Thyroid gland (tissue), 4 donors: ENCODE measurements at places on chromosomes 11 and 22.

DNA sequence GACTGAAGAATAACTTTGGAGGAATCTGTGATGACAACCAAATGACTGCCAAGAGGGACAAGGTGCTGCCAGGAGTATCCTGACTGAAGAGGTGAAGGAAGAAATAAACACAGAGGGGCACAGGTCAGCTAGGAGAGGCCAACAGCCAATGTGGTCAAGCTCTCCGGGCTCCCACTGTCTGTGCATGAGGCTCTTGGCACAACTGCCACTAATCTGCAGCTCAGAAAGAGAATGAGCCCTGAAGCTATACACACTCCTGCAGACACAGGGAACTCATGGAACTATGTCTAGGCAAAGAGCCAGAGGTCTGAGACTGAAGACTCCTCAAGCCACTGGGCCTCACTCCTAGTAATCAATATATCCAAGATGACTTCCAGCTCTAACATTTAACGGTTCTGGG, 7.0 kb downstream of the THRSP start:
- DNase-seq = peak; percentile 74

DNA sequence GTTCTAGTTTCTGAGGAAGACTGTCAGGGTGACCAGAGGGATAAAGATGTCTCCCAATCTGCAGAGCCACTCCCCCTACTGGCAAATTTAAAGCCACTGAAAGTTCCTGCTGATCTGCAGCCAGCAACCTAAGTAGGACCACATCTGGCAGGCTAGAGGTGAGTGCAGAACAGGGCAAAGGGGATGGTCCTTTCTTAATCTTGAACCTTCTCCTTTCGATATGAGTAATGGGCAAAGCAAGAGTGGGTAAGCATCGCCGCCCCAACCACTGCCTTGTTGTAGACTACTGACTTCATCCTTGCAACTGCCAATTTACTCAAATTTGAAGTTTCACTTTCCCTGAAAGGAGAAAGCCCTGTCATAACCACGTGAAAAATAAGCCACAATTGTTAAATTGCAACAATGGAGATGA, 30.7 kb downstream of the SCUBE2 start:
- DNase-seq = no peak

GRCh38 chr11:121929581-121929980, 186.4 kb downstream of the BLID start:
- peak; percentile 86 for DNase-seq

DNA sequence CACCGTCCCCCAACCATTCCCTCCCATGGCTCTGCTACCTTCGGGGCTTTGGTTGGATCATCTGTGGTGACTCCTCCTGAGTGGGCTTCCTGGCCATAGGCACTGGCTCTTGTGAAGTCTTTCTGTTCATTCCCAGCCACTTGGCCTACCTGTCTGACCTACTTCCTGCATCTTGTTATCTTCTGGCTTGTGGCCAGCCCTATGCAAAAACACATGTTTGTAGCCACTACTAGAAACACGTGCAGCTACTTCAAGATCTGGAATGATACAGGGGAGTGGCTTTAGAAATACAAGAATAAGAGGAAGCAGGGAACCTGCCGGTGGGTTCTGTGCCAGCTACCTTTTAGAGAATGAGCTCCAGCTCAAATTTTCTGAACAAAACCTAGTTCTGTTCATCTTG, 20.9 kb downstream of the RCOR2 start:
- peak; percentile 86 for DNase-seq

GRCh38 chr22:32410459-32410858, 1.6 kb downstream of the RTCB start:
- no peak for DNase-seq

DNA sequence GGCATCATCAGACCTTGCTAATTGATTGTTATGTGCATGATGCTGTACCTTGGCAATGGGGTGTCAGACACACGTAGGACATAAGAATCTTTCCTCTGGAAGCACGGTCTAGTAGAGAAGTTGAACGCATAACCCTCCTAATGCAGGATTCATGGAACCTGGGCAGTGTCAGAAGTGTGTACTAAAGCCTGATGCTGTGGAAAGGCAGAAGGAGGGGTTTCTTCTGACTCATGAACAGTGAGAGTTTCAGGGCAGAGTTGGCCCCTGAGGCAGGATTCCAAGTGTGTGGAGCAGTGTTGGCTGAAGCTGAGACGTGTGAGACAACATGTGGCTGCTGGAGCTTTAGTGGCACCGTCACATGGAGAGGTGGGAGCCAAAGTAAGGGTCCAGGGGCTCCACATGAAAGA, 3.5 kb downstream of the PANX1 start:
- no peak for DNase-seq

- no peak for DNase-seq
These were observed 123.3 kb downstream of the PAX6 start for GRCh38 chr11:31687861-31688260.

DNA sequence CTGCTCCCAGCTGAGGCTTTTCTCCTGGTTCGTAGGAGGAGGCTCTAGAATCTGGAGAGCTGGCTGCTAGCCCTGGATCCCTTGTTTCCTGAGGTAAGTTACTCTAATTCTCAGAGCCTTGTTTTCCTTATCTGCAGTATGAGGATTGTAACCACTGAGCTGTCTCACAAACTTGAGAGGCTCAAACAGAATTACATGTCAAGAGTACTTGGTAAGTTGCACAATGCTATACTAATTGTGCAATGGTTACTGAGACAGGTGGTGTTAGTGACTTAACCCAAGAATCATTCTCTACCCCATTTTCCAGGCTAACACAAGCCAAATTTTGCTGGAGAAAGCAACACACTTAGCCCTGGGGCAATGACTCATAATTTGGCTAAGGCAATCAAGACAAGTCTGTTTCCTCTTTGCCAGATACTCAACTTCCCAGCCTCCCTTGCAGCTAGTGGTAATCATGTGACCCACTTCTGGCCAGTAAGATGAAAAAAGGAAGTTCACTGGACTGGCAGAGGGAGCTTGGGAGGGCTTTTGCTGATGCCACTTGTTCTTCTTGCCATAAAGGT, 348.0 kb downstream of the TENM4 start:
- DNase-seq = peak; percentile 56

DNA sequence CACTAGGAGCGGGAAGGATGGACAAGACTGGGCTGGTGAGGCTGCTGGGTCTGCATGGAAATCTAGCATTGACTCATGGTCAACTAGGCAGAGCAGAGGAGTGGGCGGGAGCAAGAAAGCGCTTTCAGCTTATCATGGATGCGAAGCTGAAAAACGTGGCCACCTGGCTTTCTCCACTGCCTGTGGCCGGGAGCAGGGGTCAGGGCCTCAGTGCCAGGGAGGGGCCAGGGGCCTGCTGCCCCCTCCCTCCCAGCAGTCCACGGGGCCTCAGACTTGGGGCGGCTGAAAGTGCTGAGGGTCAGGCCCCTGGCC, 45.5 kb downstream of the ALX4 start:
- no peak for DNase-seq

GRCh38 chr11:131378931-131379330, 8.5 kb downstream of the NTM start:
- no peak for DNase-seq

DNA sequence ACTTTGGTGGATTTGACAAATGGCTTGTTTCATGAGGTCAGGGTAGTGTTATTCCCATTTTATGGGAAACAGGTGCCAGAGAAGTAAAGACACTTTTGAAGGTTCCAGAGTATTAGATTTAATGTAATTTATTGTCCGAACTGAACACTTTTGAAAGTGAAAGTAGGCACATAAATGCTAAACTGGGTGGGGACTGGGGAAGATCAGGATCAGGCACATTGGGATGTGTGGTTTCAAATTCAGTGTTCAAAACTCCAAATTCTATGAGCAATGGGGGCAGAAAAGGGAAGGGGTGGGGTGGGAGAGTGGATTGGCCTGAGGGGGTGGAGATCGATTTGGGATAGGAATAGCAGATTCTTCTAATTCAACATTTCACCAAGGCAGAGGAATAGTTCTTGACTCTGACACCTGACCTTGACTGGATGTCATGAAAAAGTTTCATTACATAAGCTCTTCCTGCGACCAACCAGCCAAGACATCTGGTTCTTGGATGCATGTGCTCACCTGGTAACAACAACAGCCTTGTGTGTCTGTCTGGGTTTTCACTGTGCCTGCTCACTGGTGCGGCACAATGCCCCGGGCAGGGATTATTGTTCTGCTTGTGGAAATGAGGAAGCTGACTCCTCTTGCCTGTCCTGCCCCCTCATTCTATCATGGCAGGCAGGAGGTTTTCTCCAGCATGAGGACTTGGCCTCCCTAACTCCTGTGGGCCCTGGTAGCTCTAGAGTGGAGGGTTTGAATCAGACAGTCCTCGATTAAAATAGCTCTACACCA, 10.8 kb downstream of the PPFIBP2 start:
- DNase-seq = peak; percentile 85

DNA sequence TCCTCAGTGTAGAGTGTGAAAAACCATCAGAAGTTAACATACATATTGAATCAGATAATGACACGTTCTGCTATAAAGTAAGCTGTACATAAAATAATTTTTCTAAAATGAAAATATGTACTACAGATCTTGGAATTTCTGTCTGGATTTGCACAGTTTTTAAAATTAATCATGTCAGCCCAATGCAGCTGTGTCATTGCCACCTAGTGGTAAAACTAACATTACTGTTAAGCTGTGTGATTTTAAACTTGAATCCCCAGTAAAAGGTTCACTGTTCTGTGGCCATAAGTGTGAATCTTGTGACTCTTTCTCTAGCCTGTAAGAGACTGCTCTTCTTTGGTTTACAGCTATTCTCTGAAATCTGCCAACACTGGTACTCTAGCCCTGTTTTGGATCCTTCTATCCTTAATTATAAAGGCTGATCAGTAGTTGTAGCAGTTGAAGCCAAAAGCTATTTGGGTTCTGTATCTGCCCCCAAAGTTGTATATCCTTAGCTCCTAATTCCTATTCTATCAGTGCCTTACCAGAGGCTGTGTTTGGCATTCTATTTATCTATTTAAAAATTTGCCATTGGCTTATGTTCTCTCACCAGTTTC, 4.0 kb downstream of the JRKL start:
- DNase-seq = no peak

DNA sequence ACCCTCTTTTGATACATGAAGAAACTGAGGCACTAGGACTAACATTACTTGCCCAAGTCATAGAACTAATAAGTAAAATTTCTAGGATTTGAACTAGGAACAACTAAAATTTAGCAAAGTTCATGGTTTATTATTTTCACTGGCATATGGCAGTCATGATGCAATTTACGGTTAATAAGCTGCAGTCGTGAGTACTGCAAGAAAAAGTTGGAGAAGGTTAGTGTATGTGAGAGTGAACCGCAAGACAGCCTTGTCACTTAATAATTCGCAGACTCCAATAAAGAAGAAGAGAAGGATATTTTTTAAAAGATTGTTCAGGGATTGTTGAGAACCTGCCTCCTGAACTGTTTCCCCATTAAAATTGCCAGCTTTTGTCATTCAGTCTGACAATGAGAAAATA, 663.4 kb upstream of the TENM4 start:
- DNase-seq = no peak

DNA sequence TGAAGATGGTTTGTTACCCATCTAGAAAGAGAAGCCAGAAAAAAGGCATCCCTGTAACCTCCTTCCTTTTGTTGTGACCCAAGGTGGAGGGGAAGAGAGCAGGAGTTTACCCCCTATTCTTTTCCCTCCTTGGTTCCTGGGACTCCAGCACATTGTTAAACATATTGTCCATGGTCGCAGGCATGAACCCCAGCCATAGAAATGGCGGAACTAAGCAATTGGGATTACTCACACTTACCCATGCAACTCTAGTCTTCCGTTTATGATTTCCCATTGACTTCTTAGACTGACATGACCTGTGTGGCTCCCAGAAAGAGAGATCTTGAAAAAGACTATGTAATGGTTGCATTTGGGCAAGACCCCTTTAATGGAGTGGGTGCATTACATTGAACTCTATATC, 45.4 kb downstream of the OR4C46 start:
- DNase-seq = no peak

GRCh38 chr22:11627436-11627797, 3900.6 kb upstream of the OR11H1 start:
- no peak for DNase-seq

- DNase-seq = no peak
These were observed 5.2 kb downstream of the POLD4 start for GRCh38 chr11:67347964-67348749.

GRCh38 chr22:38081941-38082828, 1.8 kb downstream of the SLC16A8 start:
- DNase-seq = no peak

DNA sequence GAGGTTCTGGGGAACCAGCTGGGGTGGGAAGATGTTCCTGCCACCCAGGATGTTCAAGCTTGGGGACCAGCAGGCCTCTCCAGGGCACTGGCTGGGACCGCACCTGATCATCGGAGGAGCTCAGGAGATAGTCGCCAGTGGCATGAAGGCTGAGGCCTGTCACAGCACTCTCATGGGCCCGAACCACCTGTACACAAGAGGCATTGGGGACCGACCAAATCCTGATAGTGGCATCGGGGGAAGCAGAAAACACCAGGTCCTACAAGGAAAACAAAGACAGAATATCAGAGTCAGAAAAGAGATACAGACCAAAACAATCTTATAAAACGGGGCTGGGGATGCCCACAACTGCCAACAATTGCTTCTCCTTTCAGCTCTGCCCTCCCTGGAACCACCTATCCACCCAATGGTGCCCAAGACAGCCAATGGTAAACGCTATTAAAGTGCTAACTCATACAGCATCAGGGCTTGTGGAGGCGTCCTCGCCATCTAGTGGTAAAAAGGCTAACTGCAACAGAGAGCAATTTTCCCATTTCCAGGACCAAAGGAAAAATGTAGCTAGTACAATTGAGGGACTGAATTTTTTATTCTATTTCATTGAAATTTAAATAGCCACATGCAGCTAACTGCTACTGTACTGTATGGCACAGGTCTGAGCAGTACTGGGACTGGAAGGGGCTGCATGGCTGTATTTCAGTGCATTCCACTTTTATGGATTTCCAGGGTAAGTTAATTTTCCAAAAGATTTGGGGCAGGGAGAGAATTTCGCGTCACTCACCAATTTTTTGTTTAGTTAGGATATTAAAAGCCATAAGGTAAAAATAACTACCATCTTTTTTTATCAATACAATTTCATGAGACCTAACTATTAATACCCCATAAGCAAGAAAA, 7.1 kb downstream of the PRPF19 start:
- peak; percentile 24 for DNase-seq

DNA sequence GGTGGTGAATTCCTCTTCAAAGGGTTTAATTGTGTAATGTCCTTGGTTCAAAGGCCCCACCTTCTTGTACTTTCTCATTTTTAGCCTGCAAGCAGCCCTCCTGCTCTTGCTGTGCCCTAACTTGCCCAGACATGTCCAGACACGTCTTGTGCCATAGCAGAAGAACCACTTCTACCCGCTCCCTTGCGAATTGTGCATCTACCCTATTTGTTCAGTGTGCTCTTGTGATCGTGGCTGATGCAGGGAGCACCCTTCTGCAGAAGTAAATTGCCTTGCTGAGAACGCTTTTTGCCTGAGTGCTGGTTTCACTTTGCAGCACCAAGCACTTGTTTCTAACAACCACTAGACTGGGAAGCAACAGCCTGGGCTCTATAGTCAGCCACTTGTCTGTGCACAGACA, 249.4 kb downstream of the SBF2 start:
- no peak for DNase-seq

GRCh38 chr11:10324474-10324873, 19.6 kb downstream of the ADM start:
- DNase-seq = no peak
